Stimulated activated CD8-positive, alpha-beta memory T cell treated with anti-CD3 and anti-CD28 coated beads, Interleukin-4, amount 100 ng/mL, for 1 hour (primary cell): ENCODE measurements at places on chromosomes 3 and 15.

GRCh38 chr3:158213461-158213860 is 103.6 kb downstream of the RSRC1 start:
- DNase-seq: no peak

- no peak for DNase-seq
Measured at GRCh38 chr3:172341482-172342059, 106.7 kb downstream of the GHSR start.

DNA sequence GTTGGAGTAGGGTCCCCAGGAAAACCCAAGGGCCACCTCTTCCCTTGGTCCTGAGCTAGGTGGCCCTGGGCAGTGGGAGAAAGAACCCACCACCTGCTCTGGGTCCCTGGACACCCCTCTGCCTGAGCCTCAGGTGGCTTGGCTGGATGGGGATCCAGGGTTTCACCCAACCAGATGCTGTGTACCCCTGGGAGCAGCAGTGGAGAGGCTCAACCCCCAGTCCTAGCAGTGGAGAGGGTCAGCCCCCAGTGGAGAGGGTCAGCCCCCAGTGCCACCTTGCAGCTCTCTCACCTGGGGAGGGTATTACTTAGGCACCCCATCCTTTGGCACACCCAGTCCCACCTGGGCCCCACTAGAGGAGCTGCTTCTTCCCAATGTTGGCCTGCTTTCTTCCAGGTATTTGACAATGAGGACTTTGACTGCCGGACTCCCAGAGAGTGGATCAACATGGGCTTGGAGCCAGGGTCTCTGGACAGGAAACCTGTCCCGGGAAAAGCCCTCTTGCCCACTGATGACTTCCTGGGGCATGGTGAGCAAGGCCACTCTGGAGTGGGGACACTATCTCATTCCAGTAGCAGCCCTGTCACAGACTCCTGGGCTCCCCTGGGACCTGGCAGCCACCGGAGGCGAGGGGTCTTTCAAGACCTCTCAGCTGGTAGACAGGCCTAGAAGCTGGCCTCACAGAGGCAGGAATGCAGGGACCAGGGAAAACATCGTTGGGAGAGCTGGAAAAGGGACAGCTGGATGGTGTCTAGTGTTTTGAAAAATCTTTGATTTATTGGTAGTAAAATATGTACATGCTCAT is 11.6 kb downstream of the DNAH1 start:
- no peak for DNase-seq

- DNase-seq: no peak
Measured at GRCh38 chr15:90286678-90287077, 21.2 kb downstream of the NGRN start.

DNA sequence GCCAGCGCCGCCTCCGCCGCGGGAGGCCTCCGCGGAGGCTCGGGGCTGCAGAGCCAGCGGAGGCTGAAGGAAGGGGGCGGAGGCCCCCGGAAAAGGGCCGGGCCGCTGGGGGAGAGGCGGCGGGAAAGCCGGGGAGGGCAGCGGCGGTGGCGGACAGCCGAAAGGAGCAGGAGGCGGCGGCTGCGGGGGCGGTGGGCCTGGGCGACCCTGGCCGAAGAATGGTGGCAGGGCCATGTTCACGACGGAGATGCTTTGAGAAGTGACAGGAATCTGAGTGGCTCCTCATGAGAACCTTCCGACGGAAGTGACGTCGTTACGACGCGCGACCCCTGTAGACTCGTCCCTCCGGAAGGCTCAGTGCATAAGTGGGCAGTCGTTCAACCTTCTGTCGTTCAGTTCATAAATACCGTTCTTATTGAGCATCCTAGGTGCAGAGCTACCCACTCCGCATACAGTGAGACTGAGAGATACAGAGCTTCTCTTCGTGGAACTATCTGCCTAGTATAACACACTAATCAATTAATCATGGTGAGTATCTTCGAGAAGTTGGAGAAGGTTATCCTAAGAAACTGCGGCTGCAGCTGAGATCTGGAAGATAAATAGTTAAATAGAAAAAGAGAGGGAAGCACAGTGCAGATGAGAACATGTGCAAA is at the start of gene PDCD7:
Gene PDCD7 (minus strand): TSS at position 261 of the 653 bp plus-strand sequence. CDS start 27 bp downstream, at position 234.
- peak; percentile 64 for DNase-seq
